Dorsolateral prefrontal cortex (tissue), 122 donors: ENCODE measurements at places on chromosomes 6 and 20. TPM values are rescaled to one million over a fixed set of nuclear protein-coding genes. Genes with fewer than 3 reads are reported as not detected.

RAET1L gene
- total RNA-seq, result not detected

SLC22A2 gene
- 0.58 TPM for total RNA-seq

EFCAB8 gene
- 0.44 TPM for total RNA-seq

LY6G6C gene
- not detected for total RNA-seq

STMND1 gene
- total RNA-seq, result not detected
